Brain (organoid and tissue), 16 donors: ENCODE measurements at places on chromosomes 11 and 22. TPM values are rescaled to one million over a fixed set of nuclear protein-coding genes. Genes with fewer than 3 reads are reported as not detected.

Gene SLC36A4
- polyA plus RNA-seq = 16.0 TPM

Gene CLDN5
- 123 TPM for polyA plus RNA-seq

Gene RASD2
- 27.4 TPM for polyA plus RNA-seq

Gene SLC22A8
- 1.7 TPM for polyA plus RNA-seq

Gene PANX3
- not detected for polyA plus RNA-seq

Gene PNPLA5
- 0.24 TPM for polyA plus RNA-seq

Gene PRDX5
- 805 TPM for polyA plus RNA-seq
